Stimulated activated CD4-positive, alpha-beta T cell treated with anti-CD3 and anti-CD28 coated beads, Interleukin-1b, Interleukin-23, amount 100 ng/mL, for 1 hour (primary cell): ENCODE measurements at places on chromosomes 4 and X.

- no peak for DNase-seq
Observed at GRCh38 chr4:120672558-120673147, 249.9 kb downstream of the PRDM5 start.

- DNase-seq: no peak
Observed at GRCh38 chr4:183201331-183201730, 102.3 kb downstream of the WWC2 start.

DNA sequence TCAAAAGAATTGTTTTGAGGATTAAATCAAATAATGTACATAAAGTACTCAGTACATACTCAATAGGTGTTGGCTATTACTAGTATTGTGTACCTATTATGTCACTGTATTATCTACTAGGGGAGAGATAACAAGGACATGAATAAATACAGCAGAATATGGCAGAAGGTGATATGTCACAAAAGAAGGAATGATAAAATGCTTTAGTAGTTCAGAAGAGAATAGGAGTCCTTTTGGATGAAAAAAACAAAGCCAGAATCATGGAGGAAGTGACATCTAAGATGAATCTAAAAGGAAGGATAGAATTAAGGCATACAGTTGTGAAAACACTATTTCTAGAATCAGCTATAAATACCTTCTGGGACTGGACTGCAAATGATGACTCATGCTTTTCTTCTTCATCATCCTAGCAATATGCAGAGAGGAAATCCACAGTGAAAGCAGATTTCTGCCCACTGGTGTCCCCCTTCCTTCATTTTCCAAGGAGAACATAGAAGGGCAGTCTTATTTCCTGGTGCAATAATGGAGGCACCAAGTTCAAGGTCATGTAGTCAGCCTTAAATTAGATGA, 98.7 kb downstream of the GLUD2 start:
- DNase-seq: no peak

DNA sequence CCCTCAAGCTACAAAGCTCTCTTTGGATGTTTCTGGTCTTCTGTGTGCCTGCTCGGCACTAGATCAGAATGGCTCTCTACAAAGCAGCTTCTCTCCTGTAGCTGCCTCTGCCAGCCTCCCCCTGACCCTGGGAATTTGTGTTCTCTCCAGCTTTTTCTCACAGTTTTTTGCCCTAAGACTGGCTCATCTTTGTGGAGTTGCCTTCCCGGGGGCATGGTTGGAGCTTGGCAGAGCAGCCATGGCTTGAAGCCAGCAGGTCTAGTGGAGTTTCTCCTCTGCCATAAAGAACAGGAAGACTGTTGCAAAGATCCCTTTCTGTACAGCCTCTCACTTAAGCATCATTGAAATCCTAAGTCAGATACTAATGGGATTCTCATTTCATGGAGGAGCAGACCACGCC, 163.3 kb upstream of the MAMLD1 start:
- no peak for DNase-seq

DNA sequence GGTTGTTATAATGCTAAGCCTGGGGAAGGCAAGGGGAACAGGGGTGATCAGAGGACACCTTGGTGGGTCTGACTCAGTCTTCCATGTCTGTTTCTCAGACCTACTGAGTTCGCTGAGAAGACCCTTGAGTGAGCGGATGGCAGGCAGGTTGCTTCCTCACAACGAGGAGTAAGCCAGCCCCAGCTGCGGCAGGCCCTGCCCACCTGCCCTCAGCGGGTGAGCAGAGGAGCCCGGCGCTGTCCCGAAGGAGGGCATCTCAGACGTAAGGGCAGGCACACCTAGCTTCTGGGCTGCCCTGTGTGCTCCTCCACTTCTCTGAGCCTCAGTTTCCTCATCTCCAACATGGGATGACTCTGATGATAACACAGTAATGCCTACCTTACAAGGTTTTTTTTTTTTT, 30.3 kb downstream of the MSX1 start:
- DNase-seq: no peak
